ENCODE measurements at places on chromosomes 4 and X.

- no peak for DNase-seq
Observed at GRCh38 chr4:82282875-82283274, 90.9 kb downstream of the HNRNPD start.

- no peak for DNase-seq
Observed at GRCh38 chrX:120749141-120749846, 119.4 kb upstream of the C1GALT1C1 start.

DNA sequence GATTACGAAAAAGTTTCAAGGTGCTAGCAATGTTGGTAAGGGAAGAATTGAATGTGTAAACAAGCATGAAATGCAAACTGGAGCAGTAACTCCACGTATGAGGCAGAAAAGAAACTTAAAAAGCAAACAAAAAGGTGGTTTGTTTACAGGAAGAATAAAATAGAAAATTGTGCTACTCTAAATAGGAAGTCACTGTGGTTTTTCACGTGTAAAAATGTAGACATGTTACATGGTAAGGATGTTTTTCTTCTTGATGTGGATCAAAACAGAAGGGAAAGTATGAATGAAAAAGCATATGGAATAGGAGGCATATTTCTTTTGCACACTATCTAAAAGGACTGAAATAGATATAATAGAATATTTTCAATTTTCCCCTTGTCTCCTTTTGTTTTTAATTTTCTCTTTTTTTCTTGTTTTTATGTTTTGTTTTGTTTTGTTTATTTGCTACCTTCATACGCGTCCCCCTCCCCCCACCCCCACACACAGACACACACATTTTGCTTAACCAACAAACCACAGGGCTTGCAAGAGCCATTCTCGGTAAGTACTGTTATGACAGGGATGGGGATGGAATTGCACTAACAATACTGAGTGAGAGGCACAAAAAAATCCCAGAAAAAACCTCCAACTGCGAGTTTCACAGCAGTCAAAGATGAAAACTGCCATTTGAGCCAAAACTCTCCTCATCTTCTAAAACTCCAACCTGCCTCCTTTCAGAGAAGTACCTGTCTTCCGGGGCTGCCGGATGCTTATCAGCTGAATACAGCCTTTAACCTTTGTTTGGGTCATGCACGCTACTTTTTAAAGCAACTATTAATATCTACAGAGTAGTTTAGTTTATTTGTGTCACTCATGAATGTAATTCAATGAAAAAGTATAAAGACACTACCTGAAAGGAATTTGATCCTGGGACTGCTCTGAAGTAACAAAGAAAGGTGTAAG is 135.8 kb downstream of the IL15 start:
- DNase-seq = no peak

DNA sequence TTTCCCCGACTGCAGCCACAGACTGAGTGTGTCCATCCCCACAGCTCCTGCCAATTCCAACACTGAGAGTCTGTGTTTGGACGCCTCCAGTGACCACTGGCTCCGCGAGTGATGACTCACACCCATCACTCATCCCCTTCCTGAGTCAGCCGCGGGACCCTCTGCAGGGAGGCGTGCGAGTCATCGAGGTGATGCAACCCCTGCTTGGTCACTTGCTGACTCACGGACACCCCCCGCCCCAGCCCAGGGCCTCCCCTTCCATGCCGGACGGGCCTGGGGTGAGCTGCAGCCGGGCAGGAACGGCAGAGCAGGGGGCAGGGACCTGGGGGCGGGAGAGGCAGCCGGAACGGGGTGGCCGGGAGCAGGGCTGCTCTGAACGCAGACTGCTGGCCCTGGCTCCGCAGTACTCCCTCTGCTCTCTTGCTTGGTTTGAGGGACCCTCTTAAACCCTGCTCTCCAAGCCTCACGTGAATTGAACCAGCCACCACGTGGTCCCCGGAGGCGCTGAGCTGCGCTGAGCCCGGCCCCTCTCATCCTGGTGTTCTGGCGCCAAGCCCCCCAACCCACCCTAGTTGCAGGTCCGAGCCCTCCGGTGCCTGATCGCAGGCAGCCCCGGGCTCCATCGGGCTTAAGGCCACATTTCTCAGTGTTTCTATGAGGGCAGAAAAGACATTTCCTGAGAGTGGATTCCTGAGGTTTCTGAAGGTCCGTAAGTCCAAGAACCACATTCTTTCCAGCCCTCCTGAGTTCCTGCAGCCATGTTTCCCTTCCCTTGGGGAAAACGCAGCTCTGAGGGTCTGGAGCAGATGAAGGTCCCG is 32.4 kb downstream of the FGFRL1 start:
- no peak for DNase-seq

DNA sequence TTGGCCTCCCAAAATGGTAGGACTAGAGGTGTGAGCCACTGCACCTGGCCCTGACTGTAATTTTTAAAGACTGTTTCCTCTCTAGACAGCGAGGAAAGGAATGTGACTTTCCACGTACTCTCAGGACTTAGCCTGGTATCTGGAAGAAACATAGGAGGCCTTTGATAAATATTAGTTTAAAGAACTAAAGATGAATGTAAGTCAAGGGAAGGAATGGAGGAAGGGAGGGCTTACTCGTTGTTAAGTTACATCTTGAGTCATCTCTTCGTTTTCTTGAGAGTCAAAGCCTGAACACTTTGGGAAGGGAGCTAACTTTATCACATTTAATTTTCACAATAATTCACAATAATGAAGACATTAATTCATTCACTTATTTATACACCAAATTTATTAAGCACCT is 7.2 kb upstream of the LNX1 start:
- no peak for DNase-seq

GRCh38 chr4:169611157-169611556 is 1.2 kb downstream of the NEK1 start:
- DNase-seq = no peak
